ENCODE measurements at places on chromosomes 2 and 18. TPM values are rescaled to one million over a fixed set of nuclear protein-coding genes. Genes with fewer than 3 reads are reported as not detected.

The VWA3B gene
- 0.69 TPM for polyA plus RNA-seq

The TMEM178A gene
- 13.4 TPM for polyA plus RNA-seq

The AMER3 gene
- polyA plus RNA-seq: 0.26 TPM

GRCh38 chr2:96769814-96770213 is 9.1 kb downstream of the CNNM4 start:
- no peak for DNase-seq

DNA sequence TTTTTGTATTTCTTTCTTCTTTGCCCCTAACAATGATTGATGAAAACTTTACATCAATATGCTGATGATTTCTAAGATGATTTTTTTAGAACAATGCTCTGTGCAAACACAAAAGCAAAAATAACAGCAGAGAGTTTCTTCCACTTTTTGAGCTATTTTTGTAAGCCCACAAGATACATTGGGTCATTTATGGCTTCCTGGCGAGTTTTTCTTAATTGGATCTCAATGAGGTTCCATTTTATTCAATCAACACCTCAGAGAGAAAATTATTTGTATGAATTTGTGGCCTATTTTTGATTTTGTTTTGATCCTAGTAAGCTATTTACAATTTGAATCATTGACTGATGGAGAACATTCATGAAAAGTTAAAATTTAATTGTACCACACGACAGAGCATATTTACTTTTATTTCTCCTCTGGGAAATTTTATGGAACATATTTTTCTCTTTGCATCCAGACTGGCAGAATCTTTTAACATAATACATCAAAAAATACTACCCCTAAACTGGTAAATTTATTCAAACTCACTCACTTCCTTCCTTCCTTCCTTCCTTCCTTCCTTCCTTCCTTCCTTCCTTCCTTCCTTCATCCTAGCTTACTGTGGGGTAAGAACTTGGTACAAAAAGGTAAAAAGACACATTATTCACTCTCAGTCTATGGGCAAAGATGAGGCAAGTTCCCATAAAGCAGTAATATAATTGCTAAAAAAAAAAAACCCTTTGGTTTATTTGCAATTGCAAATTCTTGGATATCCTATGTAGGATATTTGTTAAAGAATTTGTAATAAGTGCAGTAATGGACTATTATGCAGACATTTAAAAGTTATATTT is 710.4 kb downstream of the SLC4A3 start:
- DNase-seq: no peak

- DNase-seq: peak; percentile 54
Measured at GRCh38 chr2:150063432-150063889, 424.0 kb downstream of the RND3 start.

DNA sequence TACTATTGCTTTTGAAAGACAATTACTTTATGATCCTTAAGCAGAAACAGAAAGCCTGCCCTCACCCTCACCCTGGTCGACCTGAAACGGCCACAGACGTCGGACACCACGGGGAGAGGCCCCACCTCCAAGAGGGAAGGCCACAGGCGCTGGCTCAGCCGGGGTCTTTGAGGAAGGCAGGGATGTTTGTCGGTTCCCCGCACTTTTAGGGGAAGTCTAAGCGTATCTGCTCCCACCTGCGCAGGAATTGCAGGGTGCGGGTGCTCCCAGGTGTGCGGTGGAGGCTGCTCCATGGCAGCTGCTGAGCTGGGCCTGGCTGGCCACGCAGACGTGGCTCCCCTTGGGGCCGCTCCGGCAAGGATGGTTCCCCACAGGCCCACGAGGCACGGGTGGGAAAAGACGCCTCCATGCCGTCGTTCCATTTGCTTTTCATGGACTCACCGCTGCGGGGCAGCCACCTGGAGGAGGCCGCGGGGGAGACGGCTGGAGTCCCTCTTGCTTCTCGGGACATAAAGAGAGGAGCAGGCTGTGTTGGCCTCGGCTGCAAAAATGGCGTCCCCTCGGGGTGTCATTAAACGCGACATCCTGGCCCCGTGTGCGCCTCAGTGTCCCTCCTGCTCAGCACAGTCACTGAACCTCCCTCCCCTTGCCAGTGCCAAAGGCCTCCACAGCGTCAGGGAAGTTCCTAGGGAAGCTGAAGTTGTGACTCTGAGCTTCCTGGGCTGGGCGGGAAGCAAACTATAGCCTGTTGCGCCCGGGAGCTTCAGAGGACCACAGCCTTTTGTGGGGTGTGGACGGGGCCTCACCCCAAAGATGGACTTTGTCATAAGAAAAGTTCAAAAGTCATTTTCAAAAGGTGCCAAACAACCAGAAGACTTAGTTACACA is 63.4 kb downstream of the NFATC1 start:
- DNase-seq: no peak

GRCh38 chr2:28071221-28071620 is 180.7 kb downstream of the BABAM2 start:
- DNase-seq: no peak

Measured in cardiac muscle cell (in vitro differentiated cells and primary cell).